ENCODE measurements at places on chromosomes 16 and 17.

- DNase-seq = no peak
These were observed 306.8 kb upstream of the CCL2 start for GRCh38 chr17:33948309-33948708.

GRCh38 chr17:57609878-57610270 lies 135.2 kb downstream of the CCDC182 start:
- no peak for DNase-seq

DNA sequence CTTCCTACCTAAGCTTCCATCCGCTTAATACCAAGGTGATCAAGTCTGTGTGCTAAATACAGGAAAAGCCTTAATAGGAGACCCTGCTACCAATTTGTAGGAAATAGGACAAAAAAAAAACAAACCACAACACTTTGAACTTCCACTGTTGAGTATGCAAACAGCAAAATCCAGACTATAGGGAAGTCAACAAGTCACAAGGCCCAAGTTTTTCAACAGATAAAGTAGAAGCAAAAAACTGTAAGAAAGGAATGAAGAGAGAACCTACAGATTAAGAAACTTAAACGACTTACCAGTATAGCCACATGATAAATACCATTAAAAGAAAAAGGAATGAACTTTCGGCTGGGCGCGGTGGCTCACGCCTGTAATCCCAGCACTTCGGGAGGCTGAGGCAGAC lies 7.4 kb downstream of the USP22 start:
- DNase-seq = no peak

DNA sequence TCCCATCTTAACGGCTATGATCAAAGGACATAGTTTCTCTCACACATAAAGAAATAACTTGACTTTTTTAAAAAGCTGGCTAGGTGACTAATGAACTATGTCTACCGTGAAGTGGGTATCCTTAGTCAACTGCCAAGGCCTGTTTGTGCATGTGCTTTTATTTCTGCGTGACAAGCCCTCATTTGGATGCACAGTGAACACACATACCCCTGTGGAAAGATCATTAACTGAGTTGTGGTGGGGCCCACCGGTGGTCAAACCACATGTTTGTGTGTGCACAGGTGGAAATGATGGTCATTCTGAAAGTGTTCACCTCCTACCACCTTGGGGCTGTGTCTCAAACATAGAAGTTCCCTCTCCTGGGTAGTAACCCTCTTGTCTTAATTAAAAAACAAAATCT lies 256.1 kb upstream of the SALL1 start:
- no peak for DNase-seq

GRCh38 chr16:71357681-71358080 lies 842 bp upstream of the CALB2 start:
- no peak for DNase-seq

- DNase-seq = no peak
These were observed 409.9 kb downstream of the SLC39A11 start for GRCh38 chr17:72682605-72683004.

DNA sequence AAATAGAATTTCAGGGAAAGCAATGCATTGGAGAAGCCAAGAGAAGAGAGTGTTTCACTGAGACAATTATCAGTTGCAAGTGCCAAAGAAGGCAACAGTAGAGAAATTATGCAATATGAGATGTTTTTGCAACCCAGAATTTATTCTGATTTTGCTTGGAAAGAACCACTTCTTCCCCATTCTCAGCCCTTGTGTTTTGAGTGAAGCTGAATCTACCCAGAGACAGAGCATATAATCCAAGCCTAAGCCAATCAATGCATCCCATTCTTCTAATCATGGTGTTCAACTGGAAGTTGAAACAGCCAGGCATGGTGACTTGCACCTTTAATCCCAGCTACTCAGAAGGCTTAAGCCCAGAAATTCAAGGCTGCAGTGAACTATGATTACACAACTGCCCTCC lies 6.9 kb upstream of the SCNN1G start:
- DNase-seq = no peak

- no peak for DNase-seq
These were observed 54.3 kb downstream of the AMFR start for GRCh38 chr16:56370875-56371659.

GRCh38 chr17:58332778-58333735 lies 4.5 kb upstream of the TSPOAP1 start:
- DNase-seq = peak; percentile 61

- no peak for DNase-seq
These were observed 150.8 kb downstream of the GRIN2A start for GRCh38 chr16:10031473-10031872.

- no peak for DNase-seq
These were observed 15.3 kb downstream of the SGF29 start for GRCh38 chr16:28569021-28569420.

DNA sequence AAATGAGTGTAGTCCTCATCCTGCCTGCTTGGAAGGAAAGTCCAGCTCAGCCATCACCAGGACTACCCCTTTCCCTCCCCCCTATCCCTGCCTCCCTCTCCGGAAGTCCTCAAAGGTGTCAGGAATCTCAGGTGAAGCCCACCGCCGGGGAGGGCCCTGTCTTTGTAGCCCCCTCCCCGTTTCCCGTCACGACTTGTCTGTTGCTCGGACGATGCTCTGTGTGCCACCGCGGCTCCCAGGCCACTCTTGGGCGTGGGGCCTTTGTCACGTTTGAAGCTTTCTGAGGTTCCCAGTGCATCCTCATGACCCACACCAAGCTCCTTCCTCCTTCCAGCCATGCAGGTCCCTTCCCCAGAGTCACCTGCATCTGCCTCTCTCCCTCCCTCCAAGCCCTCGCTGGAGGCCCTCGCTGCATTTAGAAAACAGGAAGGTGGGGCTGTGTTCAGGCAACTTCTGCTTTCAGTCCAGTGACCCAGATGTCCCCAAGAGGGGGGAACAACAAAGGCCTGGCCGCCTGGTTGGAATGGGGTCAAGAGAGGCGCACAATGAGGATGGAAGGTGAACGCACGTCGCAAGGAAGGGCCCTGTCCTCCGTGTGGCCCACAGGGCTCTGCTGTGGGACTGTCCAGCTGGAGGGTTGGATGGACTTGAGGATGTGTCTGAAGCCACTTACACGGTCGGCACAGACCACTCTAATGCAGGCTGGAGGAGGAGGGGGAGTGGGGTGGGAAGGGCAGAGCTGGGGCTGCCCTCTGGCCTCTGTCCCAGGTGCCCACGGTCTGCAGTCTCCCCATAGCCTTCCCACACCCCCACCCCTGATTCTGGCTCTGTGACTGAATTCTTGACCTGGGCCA lies 59.9 kb downstream of the OR1D5 start:
- peak; percentile 11 for DNase-seq

- no peak for DNase-seq
These were observed 30.7 kb downstream of the SDK2 start for GRCh38 chr17:73613271-73614233.

DNA sequence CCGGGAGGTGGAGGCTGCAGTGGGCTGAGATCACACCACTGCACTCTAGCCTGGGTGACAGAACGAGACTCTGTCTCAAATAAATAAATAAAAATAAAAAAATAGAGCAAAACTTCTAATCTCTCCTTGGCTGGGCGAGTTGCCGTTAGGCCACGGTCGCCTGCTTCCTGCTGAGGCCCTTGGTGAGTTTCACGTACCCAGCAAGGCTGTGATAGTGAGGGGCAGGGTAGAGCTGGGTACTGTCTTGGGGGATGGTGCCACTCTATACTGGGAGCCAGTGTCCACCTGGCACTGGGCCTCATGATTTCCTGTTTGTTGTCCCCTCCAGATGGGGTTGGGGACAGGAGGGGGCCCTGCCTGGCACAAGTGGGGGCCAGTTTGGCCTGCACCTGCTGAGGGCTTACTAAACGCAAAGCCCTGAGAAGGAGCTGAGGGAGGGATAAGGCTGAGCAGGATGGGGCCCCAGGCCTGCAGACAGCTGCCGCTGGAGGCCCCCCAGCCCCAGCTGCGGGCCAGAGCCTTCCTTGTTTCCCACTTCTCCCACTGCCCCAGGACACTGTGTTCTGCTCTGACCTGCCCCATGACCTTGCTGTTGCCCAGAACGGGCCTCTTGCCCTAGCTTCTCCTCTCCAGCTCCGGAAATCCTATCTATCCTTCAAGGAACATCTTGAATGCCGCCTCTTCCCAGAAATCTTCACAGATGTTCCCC lies 25.4 kb downstream of the GJD3 start:
- no peak for DNase-seq

- no peak for DNase-seq
These were observed 390.1 kb downstream of the RBFOX1 start for GRCh38 chr16:7722761-7723160.

- no peak for DNase-seq
These were observed 53.9 kb downstream of the PLCG2 start for GRCh38 chr16:81832801-81833547.

- no peak for DNase-seq
These were observed 8.5 kb downstream of the HASPIN start for GRCh38 chr17:3732210-3732621.

- no peak for DNase-seq
These were observed 22.9 kb upstream of the C1QL1 start for GRCh38 chr17:44990994-44991393.

- no peak for DNase-seq
These were observed 101.2 kb downstream of the WWOX start for GRCh38 chr16:78200623-78201096.

GRCh38 chr17:73343739-73344454 lies 32.1 kb upstream of the CDC42EP4 start:
- DNase-seq = no peak

- no peak for DNase-seq
These were observed 254.5 kb upstream of the CACNG5 start for GRCh38 chr17:66580184-66580955.

GRCh38 chr17:82242977-82243647 lies 14.3 kb downstream of the SLC16A3 start:
- no peak for DNase-seq

GRCh38 chr17:42431758-42432161 lies 8.7 kb upstream of the CAVIN1 start:
- no peak for DNase-seq

GRCh38 chr16:85821390-85822135 lies 22.1 kb downstream of the COX4I1 start:
- peak; percentile 85 for DNase-seq

DNA sequence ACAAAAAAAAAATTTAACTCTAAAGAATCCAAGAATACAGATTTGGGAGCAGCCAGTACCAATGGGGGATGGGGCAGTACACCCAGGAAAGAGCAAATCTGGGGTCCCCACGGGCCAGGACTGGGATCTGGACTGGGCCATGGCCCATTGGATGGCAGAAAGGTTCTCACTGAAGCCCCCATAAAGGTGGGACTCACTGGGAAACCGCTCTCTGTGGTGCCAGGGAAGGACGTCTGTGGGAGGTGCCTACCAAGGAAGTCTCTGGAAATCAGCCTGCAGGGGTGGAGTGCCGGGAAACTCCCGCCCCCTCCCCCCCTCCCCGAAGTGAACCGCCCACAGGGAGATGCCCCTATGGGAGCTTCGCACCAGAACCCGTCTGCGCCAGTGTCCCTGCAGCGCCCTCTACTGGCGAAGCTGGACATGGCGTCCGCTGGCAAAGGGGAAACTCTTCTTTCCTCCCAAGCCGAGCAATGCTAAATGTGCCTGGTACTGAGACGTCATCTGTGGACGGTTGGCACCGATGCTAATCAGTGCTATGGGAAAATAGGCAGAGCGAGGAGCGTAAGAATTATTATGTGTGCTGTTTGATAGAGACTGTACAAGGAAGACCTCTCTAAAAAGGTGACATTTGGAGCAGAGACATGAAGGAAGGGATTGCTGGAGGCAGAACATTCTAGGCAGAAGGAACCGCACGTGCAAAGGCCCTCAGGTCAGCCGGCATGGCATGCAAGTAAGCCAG lies 671.1 kb downstream of the WWOX start:
- peak; percentile 90 for DNase-seq

DNA sequence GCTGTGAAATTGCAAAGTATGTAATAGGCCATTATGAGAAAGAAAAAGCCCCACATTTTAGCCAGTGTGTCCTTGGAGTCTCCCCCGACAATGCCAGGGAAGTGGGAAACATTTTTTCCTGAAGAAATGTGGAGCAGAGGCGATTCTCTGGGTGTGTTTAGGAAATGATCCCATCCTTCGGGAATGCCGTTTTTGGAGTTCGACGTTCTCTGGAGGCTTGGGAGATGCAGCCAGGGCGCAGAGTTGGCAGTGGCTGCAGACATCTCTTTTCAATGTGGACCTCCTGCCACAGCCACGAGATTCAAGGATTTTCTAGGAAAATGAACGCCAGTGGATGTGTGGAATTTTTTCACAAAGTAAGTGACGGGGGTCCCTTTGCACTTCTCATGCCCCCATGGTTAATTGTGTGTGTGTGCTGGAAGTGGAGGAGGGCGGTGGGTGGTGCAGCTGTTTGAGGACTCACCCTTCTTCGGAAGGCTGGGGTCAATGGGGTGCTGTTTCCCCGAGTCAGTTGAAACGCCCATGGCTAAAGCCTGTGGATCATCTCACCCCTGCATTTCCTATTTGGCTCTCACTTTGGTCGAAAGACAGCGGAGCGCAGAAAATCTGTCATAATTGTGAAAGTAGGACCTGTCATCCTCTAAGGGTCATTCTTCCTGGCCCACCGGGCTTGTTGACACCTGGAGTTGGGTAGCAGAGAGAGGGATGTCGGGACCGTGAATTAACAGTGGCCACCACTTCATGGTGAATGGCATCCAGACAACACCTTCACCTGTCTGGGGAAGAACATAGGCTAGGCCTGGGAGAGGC lies 73.2 kb downstream of the CMIP start:
- DNase-seq = no peak

DNA sequence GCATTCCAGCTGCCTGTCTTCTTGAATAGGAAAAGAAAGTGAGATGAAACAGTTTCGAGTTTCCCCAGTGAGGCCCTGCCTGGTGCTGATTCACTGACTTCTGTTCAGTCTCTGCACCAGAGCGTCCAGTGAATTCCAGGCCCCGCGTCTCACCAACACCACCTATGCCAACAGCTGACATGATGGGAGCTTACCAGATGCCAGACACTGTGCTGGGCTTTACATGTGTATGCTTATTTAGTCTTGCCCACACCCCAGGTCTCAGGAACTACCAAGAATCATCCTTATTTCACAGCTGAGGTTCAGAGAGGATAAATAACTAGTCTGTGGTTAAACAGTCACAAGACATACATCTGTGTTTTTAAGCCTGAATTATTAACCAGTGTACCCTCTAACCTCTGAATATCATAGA lies 29.1 kb upstream of the IRX6 start:
- no peak for DNase-seq

- DNase-seq = no peak
These were observed 128.5 kb downstream of the PARN start for GRCh38 chr16:14501331-14502255.

- no peak for DNase-seq
These were observed 2.0 kb upstream of the KRT13 start for GRCh38 chr17:41507315-41507880.

- no peak for DNase-seq
These were observed 920 bp upstream of the ZCCHC14 start for GRCh38 chr16:87493608-87494280.
